ENCODE measurements at places on chromosomes 1 and 21.

DNA sequence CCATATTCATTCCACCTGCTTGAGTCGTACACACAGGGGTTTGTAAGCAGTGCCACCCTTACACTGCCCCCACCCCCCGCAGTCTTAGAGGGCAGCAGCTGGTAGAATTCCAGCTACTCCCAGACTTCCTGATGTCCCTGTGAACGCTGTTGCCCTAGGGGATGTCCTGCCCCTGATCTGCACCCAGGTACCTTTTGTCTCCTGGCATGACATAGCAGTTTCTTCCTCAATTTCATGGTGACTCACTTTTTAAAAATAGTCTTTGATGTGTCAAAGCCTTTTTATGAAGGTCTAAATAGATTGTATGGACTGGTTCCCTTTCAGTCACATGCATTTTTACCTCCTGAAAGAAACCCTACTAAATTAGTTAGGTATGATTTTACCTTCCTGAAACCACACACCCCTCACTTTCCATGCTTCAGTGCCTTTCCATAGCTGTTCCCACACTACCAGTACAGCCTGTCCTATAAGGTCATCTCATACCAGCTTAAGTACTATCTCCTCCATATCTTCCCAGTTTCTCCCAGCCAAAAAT, 76.4 kb downstream of the ST3GAL3 start:
- no peak for DNase-seq

DNA sequence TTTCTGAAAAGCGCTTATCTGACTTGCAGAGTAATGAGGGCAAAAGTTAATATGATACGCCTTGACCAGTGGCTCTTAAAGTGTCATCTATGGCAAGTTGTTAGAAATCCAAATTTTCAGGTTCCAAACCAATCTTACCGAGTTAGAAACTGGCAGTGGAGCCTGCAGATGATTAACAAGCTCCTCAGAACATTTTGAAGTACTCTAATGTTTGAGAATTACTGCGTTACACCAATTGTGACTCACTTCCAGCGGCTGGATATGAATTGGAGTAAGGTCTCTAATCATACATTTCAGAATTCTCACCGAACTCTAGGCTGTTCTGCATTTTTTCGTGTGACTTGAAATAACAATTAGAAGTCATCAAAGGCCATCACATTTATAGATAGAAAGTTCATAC, 73.5 kb upstream of the TMPRSS15 start:
- no peak for DNase-seq

DNA sequence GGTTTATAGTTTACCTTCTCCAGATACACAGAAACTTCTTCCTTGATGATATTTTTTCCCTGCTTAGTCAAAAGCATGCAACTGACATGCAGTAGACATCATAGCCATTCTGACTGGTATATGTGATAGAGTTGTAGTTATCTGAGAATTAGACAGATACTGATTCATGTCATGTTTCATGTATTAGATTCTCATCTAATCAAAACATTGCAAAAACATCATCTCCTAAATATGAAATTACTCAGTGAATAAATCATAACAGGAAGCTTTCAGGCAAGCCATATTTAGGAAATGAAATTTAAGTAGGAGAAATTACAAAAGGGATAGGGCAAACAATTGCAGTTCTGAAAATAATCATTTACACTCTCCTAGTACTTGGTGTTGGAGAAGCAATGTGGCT, 38.4 kb upstream of the ASB17 start:
- DNase-seq: no peak

- DNase-seq: no peak
These were observed 237.1 kb upstream of the PLD5 start for GRCh38 chr1:242761556-242761955.

GRCh38 chr21:15192243-15192642, 127.4 kb upstream of the NRIP1 start:
- no peak for DNase-seq

GRCh38 chr1:28775121-28775942, 36.6 kb upstream of the OPRD1 start:
- DNase-seq: no peak
